ENCODE measurements at places on chromosomes 2 and 18.

DNA sequence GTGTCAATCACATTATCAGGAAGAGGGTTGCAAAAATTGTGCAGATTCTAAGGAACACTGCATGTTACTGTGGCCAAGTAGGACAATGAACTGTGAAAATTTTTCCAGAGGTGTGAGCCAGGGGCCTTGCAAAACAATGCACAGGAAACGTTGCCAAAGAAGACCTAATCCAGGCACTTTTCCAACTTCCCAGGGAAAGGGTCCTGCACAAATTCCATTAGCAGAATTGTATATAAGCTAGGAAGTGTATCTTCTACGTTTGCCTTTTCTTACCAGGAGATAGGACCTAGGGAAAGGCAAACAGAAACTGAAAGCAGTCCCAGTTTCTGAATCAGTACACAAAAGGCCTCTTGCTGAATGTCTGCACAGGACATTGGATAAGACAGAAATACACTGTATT is 1888.3 kb upstream of the CELF4 start:
- DNase-seq = no peak
- H3K4me3 ChIP-seq = no peak overlapping the region
- H3K27me3 ChIP-seq = no peaks in the 10 kb centered on the region
- H3K27ac ChIP-seq = no peak overlapping the region

DNA sequence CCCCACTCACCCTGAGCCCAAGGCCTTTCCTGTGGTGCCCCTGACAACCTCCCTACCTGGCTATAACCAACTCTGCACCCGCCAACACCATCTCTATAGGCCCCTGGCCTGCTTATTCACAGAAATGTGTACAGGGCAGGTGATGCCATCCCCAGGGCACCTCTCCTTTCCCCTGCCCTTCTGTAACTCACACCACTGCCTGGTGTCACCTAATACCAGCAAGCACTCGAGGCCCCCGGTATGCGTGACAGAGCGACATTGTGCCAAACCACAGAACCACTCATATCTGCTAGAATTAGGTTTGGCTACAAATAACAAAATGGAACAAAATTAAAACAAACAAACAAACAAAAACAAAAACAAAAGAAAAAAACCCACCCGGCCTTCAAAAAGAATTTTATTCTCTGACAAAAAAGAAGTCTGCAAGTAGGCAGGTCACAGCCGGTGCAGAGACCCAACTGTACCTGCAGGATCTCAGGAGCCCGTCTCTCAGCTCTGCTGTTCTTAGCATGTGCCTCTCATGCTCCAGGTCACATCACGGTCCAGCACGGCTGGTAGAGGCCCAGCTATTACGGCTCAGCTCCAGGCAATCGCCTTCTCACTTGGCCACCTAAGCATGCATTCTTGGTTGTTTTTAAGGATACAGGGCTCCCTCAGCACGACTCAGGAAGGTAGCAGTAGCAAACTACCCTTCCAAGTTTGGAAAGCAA is 51.4 kb downstream of the FAM178B start:
- H3K4me1 ChIP-seq = no peaks in the 10 kb centered on the region
- no peak overlapping the region for H3K27ac ChIP-seq

GRCh38 chr2:137964859-137965459 is 686 bp downstream of the HNMT start:
- DNase-seq = no peak
- H3K27ac ChIP-seq = no peak overlapping the region
- no peak overlapping the region for H3K4me3 ChIP-seq
- H3K4me1 ChIP-seq = no peaks in the 10 kb centered on the region

- H3K4me1 ChIP-seq = peaks cover 66% of the 10 kb centered on the region
- H3K4me3 ChIP-seq = peak overlapping the region; percentile 42
- DNase-seq = no peak
- no peaks in the 10 kb centered on the region for H3K36me3 ChIP-seq
- H3K27ac ChIP-seq = peak overlapping the region; percentile 53
Measured at GRCh38 chr2:96144481-96145035, 682 bp downstream of the DUSP2 start.

- H3K27ac ChIP-seq = no peak overlapping the region
- peak; percentile 19 for DNase-seq
Measured at GRCh38 chr2:104378853-104379374, 475.0 kb upstream of the POU3F3 start.

GRCh38 chr2:240590681-240591111 is 4.2 kb downstream of the CAPN10 start:
- peaks cover 16% of the 10 kb centered on the region for H3K4me1 ChIP-seq
- no peaks in the 10 kb centered on the region for H3K27me3 ChIP-seq
- no peaks in the 10 kb centered on the region for H3K36me3 ChIP-seq
- DNase-seq = no peak
- H3K27ac ChIP-seq = no peak overlapping the region

DNA sequence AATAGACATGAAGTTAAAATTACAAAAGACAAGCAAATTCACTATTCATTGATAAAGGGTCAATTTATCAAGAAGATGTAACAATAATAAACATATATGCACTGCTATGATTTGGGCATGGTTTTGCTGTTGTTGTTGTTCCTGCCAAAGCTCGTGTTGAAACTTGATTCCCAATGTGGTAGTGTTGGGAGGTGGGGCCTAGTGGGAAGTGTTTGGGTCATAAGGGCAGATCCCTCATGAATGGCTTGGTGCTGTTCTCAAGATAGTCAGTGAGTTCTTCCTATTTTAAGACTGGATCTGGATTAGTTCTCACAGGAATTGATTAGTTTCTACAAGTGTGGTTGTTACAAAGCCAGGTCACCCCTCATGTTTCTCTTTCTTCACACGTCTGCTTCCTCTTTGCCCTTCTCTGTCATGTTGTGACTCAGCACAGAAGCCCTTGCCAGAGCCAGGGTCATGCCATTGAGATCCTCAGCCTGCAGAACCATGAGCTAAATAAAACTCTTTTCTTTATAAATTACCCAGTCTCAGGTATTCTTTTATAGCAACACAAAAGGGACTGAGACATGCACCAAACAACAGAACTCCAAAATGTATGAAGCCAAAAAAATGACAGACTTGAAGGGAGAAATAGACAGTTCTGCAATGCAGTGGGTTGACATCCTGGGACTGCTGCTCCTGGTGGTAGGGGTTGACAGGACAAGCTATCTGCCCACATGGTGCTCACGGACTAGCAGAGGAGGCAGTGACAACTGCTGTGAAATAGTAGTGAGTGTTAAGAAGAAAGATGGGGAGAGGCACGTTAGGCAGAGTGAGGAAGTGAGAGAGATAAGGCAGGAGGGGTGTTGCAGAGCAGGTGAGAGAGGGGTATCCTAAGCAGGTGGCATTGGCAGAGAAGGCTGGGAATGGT is 18.6 kb upstream of the SKA1 start:
- peaks cover 14% of the 10 kb centered on the region for H3K4me1 ChIP-seq
- H3K27me3 ChIP-seq = peaks cover 1% of the 10 kb centered on the region
- H3K4me3 ChIP-seq = no peak overlapping the region
- no peaks in the 10 kb centered on the region for H3K36me3 ChIP-seq

DNA sequence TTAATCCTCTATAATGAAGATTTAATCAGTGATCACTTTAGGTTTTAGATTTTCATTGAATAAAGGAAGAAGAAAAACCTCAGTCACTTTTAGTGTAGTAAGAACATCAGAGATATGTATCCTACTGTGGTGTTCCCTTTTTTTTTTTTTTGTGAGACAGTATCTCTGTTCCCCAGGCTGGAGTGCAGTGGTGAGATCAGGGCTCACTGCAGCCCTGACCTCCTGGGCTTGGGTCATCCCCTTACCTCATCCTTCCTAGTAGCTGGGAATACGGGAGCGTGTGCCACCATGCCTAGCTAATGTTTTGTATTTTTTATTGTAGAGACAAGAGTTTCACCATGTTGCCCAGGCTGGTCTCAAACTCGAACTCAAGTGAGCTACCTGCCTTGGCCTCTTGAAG is 5.1 kb downstream of the SLC39A10 start:
- DNase-seq = no peak
- H3K4me1 ChIP-seq = peaks cover 24% of the 10 kb centered on the region
- no peak overlapping the region for H3K4me3 ChIP-seq
- H3K27me3 ChIP-seq = no peaks in the 10 kb centered on the region

DNA sequence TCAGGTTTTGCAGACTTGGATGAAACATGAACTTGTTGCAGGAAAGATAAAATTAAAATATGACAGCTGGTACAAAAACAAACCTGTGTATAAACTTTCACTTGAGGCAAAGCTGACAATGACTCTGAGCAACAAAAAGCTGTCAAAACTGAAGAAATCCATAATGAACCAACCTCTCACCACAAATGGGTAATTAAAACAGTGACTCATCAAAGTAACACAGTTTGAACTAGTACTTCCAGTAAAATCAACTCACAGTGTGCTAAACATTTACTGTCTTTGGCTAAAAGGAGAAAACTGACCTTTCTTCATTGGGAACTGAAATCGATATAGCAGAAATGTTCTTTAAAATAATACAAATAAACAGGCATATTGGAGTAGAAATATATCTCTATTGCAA is 209.7 kb downstream of the WDPCP start:
- no peaks in the 10 kb centered on the region for H3K27me3 ChIP-seq
- DNase-seq = no peak
- no peak overlapping the region for H3K27ac ChIP-seq
- no peak overlapping the region for H3K4me3 ChIP-seq
- H3K4me1 ChIP-seq = no peaks in the 10 kb centered on the region

- DNase-seq = no peak
- no peak overlapping the region for H3K27ac ChIP-seq
- H3K36me3 ChIP-seq = no peaks in the 10 kb centered on the region
- H3K4me3 ChIP-seq = no peak overlapping the region
- H3K27me3 ChIP-seq = peaks cover 4% of the 10 kb centered on the region
Measured at GRCh38 chr2:205865905-205866441, 183.7 kb downstream of the NRP2 start.

DNA sequence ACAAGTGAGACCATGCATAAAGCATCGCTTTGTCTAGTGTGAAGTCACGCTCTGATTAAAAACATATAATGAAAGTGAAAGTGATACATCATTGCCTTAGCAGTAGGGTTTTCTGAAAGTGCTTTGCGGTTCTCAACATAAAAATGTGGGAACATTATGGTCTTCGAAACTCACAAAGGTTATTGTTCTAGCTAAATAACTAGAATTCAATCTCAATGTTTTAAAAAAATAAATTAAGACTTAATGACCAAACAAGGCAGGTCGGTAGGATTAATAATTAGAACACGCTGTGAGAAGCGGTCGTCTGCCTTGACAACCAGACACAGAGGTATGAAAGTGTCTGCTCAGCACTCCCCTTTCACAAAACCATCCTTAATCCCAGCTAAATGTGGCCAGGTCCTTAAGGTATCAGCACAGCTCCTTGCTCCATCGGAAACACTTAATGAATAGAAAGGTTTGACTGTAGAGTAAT is 42.2 kb downstream of the KLHL14 start:
- DNase-seq = peak; percentile 71
- peak overlapping the region; percentile 60 for H3K27ac ChIP-seq
- no peak overlapping the region for H3K4me3 ChIP-seq

- H3K4me3 ChIP-seq = no peak overlapping the region
- no peak for DNase-seq
- no peaks in the 10 kb centered on the region for H3K4me1 ChIP-seq
- H3K27ac ChIP-seq = no peak overlapping the region
- H3K27me3 ChIP-seq = no peaks in the 10 kb centered on the region
Measured at GRCh38 chr2:182784777-182785176, 68.7 kb downstream of the DNAJC10 start.

DNA sequence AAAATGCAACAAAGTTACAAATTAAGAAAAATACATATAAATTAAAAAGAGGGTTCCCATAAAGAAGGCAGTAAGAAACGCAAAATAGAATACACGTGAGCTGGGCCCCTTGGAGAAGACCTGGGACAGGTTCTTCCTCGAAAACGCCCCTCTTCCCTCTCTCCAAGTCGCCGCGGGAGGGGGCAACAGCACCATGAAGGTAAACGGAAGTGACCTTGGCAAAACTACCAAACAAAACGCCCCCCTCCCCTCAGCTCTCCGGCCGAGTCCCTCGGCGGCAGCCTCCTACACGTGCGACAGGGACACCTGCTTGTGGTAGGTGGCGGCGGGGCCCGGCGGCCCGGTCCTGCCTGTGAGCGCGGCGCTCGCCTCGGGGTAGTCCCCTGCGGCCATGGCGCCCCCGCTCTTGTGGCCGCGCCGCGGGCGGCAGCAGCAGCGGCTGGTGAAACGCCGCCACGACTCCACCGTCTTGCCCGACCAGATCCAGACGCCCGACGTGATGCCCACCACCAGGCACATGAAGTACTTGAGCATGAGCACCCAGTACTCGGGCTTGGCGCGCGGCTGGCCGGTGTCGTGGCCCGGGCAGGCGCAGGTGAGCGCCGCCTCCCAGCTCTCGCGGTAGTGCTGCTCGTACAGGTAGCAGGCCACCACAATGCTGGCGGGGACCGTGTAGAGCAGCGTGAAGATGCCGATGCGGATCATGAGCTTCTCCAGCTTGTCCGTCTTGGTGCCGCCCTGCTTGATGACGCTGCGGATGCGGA is 2.8 kb downstream of the FZD5 start:
- no peak overlapping the region for H3K27ac ChIP-seq
- H3K27me3 ChIP-seq = peaks cover 8% of the 10 kb centered on the region
- peaks cover 32% of the 10 kb centered on the region for H3K4me1 ChIP-seq
- no peak overlapping the region for H3K4me3 ChIP-seq

- H3K27me3 ChIP-seq = no peaks in the 10 kb centered on the region
- no peak overlapping the region for H3K27ac ChIP-seq
- DNase-seq = no peak
- no peak overlapping the region for H3K4me3 ChIP-seq
- no peaks in the 10 kb centered on the region for H3K36me3 ChIP-seq
Measured at GRCh38 chr2:16050908-16051489, 110.6 kb downstream of the MYCN start.

GRCh38 chr2:39455826-39456225 is 18.7 kb upstream of the MAP4K3 start:
- no peak overlapping the region for H3K4me3 ChIP-seq
- H3K27ac ChIP-seq = no peak overlapping the region
- DNase-seq = no peak
- no peaks in the 10 kb centered on the region for H3K36me3 ChIP-seq
- H3K4me1 ChIP-seq = no peaks in the 10 kb centered on the region

DNA sequence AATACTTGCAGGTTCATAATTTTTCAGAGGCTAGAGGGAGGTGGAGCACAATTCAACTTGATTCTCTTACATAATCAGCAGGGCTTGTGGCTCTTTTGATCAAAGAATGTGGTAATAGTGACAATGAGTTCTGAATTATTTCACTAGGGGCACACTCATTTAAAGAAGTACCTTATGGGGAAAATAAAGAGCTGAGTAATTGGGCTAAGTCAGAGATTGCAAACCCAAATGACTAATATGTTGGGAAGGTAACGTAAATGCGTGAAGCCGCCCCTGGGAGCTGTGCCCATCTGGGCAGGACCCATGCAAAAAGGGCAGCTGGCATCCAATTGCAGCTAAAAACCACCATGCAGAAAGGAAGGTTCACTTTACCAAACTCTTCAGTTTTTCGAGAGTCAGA is 35.3 kb downstream of the NCKAP5 start:
- H3K27ac ChIP-seq = no peak overlapping the region
- no peak for DNase-seq
- H3K4me1 ChIP-seq = no peaks in the 10 kb centered on the region
- H3K4me3 ChIP-seq = no peak overlapping the region
- H3K27me3 ChIP-seq = no peaks in the 10 kb centered on the region
- H3K36me3 ChIP-seq = no peaks in the 10 kb centered on the region

- H3K4me3 ChIP-seq = no peak overlapping the region
- no peaks in the 10 kb centered on the region for H3K4me1 ChIP-seq
- no peaks in the 10 kb centered on the region for H3K27me3 ChIP-seq
- H3K27ac ChIP-seq = no peak overlapping the region
- no peak for DNase-seq
Measured at GRCh38 chr2:32330136-32330535, 26.7 kb upstream of the BIRC6 start.

- H3K4me3 ChIP-seq = no peak overlapping the region
- H3K27me3 ChIP-seq = no peaks in the 10 kb centered on the region
- H3K4me1 ChIP-seq = peaks cover 19% of the 10 kb centered on the region
- H3K27ac ChIP-seq = no peak overlapping the region
Measured at GRCh38 chr18:21053127-21053526, 58.5 kb downstream of the ROCK1 start.

Measured in B cell (primary cell).